ENCODE measurements at places on chromosomes 13 and 19.

- no peak for DNase-seq
Measured at GRCh38 chr13:108895220-108895704, 265.9 kb downstream of the MYO16 start.

DNA sequence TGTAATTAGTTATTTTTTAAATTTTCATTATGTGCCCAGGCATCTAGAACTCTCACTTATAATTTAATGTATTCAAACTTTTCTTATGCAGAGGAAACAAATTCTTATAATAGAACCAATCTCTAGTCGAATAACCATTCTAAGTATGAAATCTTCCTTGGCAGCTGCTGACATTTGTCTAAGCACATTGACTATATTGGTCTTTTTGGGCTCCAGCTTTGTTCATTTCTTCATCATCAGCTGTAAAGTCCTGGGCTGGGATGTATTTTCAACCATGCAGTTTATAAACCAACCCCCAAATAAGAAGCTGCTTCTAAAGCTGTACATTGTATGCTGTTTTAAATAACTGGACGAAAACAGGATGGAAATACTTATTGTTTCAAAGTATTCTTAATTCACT lies 2.3 kb upstream of the MICU2 start:
- DNase-seq: no peak

DNA sequence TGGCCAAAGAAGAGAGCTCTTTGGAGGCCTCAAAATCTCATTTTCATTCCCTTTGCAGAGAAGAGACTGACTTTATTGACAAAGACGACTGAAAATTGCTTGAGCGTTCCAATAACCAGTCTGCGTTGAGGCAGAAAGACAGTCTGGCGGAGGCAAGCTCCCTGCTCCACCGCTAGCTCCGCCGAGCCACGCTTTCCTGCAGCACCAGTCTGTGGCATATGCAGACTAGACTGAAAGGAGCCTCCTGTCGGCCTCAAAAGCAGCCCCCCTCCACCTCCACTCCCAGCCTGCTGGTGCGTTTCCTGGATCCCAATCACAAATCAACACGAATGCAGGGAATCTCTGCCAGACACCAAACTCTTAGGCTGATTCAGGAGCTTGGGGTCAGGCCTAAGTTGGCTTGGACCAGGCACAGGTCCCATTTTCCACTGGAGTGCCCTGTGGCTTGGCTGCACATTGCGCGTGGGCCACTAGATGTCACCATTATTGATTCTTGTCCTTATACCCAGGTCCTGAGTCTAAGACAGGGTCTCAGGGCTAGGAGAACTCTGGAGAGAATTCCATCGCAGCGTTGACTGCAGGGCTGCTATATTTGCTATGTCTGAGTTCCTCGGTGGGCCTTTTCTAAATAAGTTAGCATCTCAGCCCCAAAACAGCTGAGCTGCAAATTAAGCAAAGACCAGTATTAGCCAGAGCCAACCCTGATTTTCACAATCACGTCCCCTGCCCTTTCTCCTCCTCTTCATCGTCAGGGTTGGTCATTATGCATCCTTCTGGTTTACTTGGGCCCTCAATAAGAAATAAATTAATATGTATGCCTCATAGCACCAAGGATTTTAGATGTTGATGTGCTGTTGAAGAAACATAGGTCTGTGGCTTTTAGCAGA lies 5.2 kb upstream of the ZNF507 start:
- peak; percentile 68 for DNase-seq

DNA sequence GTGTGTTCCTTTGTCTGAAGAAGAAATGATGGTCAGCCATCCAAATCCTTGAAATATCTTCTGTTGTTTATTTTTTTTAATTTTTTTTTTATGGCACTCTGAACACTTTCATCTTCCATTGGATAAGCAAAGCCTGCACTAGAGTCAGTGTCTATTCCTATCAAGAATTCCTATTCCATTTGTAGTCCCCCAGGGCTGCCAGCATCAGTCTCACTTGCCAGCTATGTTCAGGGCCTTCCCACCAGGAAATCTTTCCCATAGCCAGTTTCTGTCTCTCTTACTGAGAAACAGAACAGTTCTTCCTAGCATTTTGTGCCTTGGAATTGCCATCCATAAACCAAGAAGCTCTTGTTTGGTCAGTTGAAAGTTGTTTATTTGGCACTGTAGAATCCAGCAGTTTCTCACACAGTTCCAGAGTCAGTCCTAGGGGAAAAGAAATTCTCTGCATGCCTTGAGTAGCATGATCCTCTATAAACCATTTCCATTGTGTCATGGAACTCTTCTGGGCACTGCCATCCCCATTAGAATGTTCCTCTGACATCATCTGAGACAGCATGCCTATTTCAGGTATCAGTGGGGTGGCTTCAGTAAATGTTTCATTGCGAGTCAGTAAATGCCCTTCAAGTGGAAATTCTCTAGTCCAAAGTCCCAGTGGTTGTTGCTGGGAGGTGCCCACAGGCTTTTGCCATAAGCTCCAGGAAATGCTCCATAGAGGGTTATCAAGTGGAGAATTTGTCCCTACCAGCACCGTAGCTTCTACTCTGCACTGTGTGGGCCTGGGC lies 18.7 kb upstream of the SPRYD7 start:
- DNase-seq: no peak

- DNase-seq: peak; percentile 97
Measured at GRCh38 chr19:51703575-51704515, 10.7 kb downstream of the SPACA6 start.

DNA sequence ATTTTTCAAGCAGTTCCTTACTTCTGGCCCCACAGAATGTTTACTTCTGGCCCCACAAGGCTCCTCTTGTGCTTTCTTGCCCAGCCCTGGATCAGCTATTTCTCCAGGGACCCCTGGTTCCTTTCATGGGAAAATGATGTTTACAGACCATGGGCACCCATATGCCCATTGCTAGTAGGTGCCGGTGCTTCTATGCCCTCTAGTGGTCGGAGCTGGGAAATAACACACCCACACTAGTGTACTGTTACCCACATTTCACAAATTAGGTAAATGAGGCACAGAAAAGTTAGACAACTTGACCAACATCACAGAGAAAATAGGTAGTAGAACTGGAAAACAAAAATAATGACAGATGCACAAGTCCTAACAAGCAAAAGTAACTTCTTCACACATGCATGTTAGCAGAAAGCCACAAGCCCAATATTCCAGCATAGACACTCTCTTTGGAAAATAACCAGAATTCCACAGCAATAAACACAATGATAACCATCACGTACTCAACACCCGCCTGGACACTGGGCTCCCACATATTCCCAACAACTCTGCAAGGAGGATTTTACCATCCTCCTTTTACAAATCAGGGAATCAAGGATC lies 1.3 kb upstream of the CEACAM6 start:
- peak; percentile 83 for DNase-seq

- DNase-seq: peak; percentile 100
Measured at GRCh38 chr19:48872182-48872883, at the start of gene PPP1R15A. PPP1R15A (plus strand) TSS chr19:48872421; CDS start chr19:48873234, 813 bp downstream.

DNA sequence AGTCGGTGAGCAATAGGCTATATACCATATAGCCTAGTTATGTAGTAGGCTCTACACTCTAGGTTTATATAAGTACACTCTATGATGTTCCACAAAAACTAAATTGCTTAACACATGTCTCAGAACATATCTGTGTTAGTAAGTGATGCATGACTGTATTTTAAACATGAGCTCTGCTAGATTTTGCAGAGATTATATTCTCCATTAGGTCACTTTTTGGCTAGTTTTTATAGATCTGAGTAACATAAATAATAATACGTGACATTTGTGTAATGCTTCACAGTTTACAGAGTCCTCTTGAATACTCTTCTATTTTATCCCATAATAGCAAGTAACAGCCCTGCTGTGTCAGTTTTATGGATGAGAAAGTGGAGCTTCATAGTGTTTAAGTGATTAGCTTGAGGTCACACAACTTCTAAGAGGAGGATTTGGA lies 47.8 kb downstream of the NDFIP2 start:
- no peak for DNase-seq

DNA sequence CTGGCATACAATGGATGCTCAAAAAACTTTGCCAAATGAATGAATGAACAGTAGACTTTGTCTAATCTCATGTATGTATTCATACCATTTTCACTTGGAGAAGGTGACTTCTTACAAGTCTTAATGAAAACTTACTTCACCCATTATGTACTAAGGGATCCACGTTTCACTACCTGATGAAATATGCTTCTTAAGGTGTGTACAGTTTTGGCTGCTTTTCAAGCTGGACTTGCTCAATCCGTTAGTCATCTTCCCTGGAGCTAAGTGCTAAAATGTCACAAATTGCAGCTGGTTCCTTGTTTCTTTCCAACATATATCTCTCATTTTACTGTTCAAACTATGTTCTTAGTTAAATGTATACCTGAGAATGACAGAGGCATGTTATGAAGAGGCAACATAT lies 4.2 kb upstream of the CCNA1 start:
- DNase-seq: no peak

DNA sequence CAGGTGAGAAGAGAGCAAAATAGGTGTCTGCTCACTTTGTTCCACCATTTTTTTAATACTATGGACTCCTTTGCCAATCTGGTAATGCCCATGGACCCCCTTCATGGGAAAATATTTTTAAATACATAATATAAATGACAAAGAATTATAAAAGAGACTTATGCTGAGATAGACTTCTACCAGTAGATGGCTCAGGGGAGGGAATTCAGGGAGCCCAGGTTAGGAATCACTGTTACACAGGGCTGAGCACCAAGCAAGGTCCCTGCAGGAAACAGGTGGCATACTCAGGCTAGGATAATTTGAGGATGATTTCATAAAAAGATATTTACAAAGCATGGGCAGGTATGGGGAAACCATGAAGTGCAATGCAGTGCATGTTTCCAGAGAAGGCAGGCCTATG lies 525.9 kb downstream of the FGF9 start:
- no peak for DNase-seq

GRCh38 chr19:50371914-50372475 lies 4.3 kb upstream of the NR1H2 start:
- DNase-seq: no peak

DNA sequence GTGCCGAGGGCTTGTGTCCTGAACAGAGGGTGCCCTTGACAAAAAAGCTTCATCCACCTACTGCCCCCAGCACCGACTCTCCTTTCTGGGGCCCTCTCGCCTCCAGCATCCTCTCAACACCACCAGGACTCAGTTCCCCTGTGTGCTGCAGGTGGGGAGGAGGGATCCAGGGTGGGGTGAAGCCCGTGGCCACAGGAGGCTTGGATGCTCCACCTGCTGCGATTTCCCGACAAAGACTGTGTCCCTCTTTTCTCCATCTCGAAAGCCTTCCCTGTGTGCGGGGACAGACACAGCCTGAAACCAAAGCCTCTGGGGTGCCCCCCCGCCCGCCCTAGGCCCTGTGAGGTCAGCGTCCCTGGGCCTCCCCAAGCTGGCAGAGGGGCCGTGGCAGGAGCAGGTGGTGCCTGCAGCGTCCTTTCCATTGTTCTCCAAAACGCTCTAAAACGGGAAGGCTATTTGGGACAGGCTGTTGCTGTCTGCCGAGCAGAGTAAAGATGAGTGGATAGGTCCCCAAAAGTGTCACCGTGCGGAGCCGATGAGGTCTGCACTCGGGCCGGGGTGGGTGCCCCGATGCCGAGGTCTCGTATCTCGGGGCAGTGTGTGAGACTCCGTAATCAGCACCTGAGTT lies 185.7 kb downstream of the PTPRS start:
- DNase-seq: no peak

DNA sequence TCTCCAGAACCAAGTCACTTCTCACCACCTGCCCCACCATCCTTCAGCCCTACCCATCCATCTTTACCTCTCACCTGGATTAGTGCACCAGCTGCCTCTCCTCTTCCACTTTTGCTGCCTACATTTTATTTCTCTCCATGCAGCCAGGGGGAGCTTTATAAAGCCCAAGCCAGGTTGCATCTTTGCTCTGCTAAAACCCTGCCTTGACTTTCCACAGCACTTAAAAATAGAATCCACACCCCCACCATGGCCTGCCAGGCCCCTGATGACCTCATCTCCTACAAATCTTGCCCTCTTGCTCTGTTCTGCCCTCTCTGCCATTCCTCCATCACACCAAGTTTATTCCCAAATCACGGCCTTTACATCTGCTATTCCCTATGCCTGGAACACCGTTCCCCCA lies 1.8 kb downstream of the HOOK2 start:
- DNase-seq: no peak

GRCh38 chr13:26440111-26440510 lies 117.4 kb upstream of the WASF3 start:
- DNase-seq: no peak

- DNase-seq: no peak
Measured at GRCh38 chr13:106415442-106415841, 120.0 kb downstream of the EFNB2 start.

GRCh38 chr13:64327505-64328194 lies 2902.5 kb downstream of the PCDH9 start:
- no peak for DNase-seq

All from stimulated activated CD8-positive, alpha-beta memory T cell treated with anti-CD3 and anti-CD28 coated beads, Interleukin-4, amount 100 ng/mL, for 48 hours (primary cell).